BE2C (cell line): ENCODE measurements at places on chromosomes 16 and 17.

GRCh38 chr16:85898521-85899442 is at the start of gene IRF8:
IRF8 (plus strand) TSS chr16:85899162; CDS start chr16:85903016, 3,854 bp downstream.
- no peak for DNase-seq

GRCh38 chr17:3260163-3260562 is 38.0 kb downstream of the OR3A1 start:
- DNase-seq = no peak

DNA sequence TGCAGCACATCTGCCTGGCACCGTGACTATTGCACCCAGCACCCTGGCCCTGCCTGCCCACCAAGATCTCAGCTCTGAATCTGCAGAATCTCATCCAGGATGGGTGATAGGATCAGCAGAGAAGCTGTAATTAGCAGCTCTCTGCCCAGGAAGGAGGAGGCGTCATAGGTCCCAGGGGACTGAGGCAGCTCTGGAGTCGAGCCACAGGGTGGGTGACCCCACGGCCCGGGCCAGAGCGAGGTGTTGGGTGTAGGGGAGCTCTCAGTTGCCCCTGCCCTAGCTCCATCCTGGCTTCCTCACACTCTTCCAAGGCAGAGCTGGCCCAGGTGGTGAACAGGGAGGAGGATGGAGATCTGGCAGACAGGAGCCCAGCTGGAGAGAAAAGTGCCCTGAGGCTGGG is 18.2 kb upstream of the FAM83G start:
- DNase-seq = no peak

GRCh38 chr17:56213031-56213430 is 59.8 kb downstream of the ANKFN1 start:
- no peak for DNase-seq

DNA sequence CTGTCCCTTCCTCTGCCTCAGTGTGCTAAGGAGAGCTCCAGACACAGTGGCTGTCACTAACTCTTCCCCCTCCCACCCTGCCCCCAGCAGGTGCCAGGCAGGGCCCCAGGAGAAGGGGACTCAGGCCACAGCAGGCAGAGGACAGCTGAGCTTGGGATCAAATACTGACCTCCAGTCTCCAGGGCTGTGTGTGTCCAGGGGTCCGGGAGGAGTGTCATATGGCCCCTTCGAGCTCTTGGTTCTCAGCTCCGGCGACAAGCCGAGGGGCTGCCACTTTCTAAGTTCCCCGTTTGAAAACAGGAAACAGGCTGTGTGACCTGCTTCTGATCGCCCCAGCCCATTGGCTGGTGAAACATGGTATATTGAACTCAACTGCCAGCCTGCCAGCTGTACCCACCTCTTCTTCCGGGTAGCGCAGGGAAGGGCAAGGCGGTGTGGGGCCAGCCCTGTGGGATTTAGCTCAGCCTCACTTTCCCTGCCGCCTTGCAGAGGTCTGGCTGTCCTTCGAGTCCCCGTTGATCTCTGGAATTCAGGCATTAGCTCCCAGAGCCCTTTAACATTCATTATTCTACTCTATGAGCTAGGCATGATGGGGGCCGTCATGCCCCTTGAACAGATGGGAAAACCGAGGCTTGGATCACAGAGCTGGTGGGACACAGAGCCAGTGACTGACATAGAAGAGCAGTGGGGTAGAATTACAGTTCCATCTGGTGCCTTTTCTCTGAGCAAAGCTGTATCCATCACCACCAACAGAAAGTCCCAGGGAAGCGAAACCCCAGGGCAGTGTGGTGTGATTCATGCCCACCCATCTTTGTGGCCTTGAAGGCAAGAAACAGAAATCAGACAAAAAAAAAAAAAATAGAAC is at the start of gene SNX20:
Gene SNX20, minus strand, starts transcription at position 292 of the 865 bp plus-strand sequence. CDS start 3,786 bp downstream, outside the sequence.
- DNase-seq = no peak

GRCh38 chr17:6894206-6894528 is 62.6 kb upstream of the TEKT1 start:
- DNase-seq = no peak

DNA sequence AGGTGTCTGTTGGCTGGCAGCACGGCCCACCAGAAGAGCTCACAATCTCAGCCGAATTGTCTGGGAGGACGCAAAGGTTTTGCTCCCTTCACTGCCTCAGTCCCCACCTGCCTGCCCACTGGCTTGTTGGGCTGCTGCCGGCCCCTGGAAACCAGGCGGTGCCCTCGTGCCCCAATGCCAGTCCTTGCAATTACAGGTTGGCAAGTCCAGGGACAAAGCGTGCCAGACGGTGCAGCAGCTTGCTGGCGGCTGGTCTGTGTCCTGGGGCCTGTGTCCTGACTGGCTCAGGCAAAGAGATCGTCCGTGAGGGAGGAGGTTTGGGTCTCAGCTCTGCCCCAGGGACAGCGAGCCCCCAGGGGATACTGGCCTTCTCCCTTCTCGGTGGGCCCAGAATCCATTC is 24.6 kb upstream of the SPNS2 start:
- no peak for DNase-seq

DNA sequence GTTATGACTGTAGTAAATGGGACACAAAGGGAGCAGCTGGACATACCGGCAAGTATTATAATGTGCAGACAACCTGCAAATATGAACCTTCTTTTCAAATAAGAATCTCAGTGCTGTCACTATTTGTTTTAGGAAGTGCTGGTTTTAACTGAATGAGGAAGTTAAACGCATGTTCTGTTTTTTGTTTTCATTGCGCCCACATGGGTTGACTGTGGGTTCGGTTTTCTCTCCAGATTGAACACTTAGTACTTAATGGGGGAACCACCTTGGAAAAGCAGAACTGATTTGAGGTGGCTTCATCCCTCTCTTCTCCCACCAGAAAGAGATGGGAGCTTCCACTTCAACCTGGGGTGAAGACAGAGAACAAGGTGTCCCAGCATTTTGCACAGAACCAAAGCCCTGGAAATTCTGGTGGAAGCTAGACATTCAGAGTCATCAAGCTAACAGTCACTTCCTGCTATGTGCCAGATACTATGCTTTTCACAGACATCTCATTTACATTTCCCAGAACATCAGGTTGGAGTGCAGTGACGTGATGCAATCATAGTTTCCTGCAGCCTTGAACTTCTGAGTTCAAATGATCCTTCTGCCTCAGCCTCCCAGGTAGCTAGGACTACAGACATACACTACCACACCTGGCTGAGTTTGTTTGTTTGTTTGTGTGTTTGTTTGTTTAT is 149.8 kb downstream of the CDH13 start:
- DNase-seq = no peak

GRCh38 chr16:11242658-11243057 is 13.3 kb downstream of the SOCS1 start:
- DNase-seq = no peak

DNA sequence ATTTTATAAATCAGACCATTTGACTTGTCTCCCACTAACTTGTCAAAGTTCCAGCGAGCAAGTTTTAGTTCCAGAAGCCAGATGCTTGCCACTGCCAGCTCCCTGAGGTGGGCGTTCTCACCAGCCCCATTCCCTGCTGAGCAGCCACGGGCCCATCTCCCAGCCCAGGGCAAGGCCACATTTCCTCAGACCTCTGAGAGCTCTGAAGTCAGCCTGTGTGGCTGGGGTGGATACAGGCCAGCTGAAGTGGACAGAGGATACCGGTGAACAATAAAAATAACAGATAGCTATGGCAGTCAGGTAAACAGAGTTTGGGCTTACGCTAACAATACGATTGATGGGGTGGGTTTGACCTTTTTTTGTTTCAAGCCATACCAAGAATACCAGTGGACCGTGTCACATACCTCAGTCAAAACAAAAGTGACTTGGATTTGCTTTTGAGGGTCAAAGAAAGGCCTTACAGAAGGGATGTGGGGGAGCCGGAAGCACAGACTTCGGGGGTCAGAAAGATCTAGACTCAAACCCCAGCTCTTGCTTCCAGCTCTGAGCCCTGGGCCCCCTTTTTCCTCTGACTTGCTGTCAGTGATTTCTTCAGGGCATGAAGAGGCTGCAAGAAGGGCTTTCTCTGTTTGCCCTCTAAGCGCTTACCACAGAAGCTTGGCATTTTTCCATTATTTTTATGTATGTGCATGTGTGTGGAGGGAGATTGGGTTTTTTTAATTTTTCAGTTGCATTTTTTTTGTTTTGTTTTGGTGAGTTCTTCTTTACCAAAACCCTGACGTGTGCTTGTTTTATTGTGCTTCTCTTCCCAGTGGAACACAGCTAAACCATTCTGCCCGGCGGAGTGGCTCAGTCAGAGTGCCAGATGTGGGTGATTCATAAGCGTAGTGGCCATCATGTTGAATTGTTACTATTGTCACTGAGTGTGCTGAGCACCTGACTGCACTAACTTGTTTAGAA is 109.9 kb downstream of the GNAO1 start:
- DNase-seq = no peak

DNA sequence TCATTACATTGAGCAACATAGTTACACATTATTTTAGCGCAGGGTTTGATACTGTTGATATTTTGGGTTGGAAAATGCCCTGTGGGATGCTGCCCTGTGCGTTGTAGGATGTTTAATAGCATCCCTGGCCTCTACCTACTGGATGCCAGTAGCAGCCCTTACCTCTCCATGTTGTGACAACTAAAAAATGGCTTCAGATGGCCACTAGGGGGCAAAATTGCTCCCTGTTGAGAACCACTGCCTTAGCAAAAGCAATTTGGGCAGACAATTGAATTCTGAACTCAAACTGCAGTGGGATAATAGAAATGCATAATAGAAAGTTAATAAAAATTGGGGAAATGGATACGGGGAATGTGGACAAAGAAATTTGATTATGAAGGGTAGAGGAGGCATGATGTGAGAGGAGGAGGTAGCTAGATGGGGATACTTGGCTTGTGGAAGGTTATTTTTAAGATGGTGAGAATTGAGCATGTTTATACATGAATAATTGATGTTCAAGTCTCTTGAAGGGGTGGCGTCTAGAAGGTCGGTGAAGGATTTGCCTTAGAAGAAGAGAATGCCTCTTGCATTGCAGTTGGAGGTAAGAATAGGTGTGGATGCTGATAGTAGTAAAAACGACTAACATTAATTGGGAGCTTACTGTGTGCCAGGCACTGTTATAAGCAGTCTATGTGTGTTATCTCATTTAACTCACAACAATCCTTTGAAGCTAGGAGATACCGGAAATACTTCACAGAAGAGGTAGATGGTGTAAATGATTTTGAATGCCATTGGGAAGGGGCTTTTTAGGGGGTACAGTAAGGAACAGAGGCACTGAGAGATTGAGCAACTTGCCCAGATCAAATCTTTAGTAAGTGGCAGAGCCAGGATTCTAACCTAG is 19.0 kb downstream of the HEATR9 start:
- DNase-seq = peak; percentile 66

- peak; percentile 59 for DNase-seq
Observed at GRCh38 chr17:44829523-44830358, at the start of gene GJC1. GJC1 (minus strand) TSS chr17:44830287; CDS start chr17:44805817, 24,470 bp downstream.

DNA sequence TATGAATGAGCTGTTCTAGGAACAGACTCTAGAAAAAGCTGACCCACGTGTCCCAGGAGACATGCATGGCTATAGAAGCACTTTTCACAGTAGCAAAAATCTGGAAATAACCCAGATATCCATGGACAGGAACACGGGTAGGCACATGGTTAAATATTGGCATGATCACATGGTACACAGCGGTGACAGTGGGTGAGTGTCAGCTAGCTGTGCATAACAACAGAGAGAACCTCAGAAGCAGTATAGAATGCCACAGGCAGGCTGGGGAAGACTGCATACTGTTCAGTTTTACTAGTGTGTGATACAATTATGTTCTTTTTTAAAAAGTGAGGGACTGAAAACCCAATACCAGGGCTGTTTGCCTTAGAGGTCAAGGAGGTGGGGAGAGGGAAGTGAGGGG is 31.4 kb downstream of the EPN2 start:
- DNase-seq = no peak

DNA sequence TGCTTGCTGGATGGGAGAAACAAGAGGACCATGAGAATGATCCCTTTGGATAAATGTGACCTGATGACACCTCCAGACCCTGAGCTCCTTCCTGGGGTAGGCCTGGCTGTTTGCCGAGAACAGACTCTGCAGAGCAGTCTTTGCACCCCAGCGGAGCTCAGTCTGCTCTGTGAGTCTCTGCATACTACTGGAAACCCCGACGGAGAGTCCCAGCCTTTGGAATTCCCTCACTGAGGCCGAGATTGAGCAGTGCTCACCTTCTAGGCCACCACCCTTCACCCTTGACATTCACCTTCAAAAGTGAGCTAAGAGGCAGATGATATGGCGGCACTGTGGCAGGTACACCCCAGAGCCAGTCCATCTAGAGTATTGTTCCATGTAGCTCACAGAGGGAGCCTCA is 172.2 kb upstream of the CDH13 start:
- DNase-seq = no peak

DNA sequence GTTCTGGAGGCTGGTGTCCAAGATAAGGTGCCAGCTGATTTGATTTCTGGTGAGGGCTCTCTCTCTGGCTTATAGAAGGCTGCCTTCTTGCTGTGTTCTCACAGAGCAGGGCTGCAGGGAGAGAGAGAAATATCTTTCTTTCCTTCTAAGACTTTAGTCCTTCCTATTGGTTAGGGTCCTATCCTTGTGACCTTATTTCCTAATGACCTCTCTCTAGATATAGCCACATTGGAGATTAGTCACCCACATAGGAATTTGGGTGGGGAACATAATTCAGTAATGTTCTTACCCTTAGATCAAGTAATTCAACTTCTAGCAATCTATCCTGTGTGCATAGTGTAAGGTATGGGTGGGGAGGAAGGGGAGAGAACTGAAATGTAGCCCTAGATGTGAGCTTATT is 18.0 kb upstream of the ABCA5 start:
- DNase-seq = no peak

- DNase-seq = peak; percentile 55
Observed at GRCh38 chr17:38982858-38983746, 15.9 kb upstream of the FBXO47 start.

- no peak for DNase-seq
Observed at GRCh38 chr17:67055811-67056745, 11.7 kb downstream of the CACNG1 start.

DNA sequence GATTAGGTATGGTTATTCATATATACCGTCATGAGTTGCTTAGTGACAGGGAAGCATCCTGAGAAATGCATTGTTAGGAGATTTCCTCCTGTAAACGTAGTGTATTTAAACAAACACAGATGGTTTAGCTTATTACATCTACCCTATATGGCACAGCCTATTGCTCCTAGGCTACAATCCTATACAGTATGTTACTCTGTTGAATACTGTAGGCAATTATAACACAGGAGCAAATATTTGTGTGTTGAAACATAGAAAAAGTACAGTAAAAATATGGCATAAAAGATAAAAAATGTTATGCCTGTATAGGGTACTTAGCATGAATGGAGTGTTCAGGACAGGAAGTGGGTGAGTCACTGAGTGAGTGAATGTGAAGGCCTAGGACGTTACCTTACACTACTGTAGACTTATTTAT is 157.7 kb downstream of the CDH11 start:
- no peak for DNase-seq

- DNase-seq = no peak
Observed at GRCh38 chr17:17840751-17841591, 4.2 kb upstream of the SREBF1 start.

- DNase-seq = peak; percentile 84
Observed at GRCh38 chr16:89489040-89489897, 1.1 kb downstream of the ANKRD11 start.

GRCh38 chr17:17073030-17073564 is 30.8 kb downstream of the MPRIP start:
- peak; percentile 31 for DNase-seq
